ENCODE measurements at places on chromosomes 3 and 15.

GRCh38 chr3:136350132-136350531, 100.0 kb downstream of the PCCB start:
- no peak for DNase-seq

DNA sequence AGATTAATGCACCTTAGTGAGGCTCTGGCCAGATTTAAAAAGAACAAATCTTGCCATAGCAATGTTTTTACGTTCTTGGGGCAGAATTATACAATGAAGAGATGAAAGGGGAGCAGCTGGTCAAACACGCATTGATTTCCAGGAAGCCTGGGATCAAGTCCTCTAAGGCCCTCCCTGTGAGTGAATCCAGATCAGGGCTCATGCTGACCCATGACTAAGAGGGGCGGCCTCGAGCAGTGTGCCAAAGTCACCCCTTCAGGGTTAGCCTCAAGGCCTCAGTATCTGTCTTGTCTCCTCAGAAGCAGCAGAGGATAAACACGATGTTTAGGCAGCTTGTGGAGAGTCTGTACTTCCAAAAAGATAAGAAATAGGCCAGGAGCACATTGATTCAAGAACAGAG, 9.3 kb upstream of the RBP1 start:
- no peak for DNase-seq

DNA sequence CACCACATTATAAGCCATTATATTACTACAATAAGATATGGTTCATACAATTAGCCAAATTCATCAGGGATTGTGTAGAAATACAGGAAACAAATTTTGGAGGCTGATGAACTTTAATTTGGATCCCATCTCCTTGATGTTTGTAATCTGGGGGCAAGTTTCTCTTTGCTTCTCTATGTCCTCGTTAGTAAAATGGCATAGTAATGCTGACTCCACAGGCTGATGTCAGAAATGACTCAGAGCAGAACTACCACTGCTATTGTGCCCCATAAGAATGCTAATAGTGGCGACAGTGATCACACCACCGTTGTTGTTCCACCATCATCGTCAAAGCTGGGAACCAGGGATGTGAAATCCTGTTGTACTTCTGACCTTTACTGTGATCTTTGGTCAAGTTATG, 722.3 kb upstream of the LMCD1 start:
- DNase-seq: no peak

- DNase-seq: no peak
Measured at GRCh38 chr15:91142106-91142744, 42.2 kb downstream of the SV2B start.

DNA sequence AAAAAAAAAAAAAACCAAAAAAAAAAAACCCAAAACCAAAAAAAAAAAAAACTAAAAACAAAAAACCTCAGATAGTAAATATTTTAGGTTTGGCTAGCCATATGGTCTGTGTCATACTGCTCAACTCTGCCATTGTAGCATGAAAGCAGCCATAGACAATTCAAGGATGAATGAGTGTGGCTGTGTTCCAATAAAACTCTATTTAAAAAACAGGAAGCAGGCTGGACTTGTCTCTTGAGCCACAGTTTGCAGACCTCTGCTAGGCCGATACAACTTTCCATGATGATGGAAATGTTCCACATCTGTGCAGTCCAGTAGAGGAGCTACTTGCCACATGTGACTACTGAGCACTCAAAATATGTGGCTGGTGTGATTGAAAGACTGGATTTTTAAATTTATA, 11.1 kb downstream of the EFCAB12 start:
- no peak for DNase-seq

All from ELF-1 (cell line).